ENCODE measurements at places on chromosomes 5 and 9. TPM values are rescaled to one million over a fixed set of nuclear protein-coding genes. Genes with fewer than 3 reads are reported as not detected.
A peak's percentile ranks its signal among the peaks of the same experiment; 100 is the strongest.

Gene PCDHA12
- 0.05 TPM for polyA plus RNA-seq

Gene PRRC2B
- 30.5 TPM for polyA plus RNA-seq

Gene FSTL4
- polyA plus RNA-seq = not detected

- DNase-seq = no peak
These were observed 99.4 kb downstream of the INIP start for GRCh38 chr9:112618385-112619009.

Gene PDE8B
- 0.56 TPM for polyA plus RNA-seq

DNA sequence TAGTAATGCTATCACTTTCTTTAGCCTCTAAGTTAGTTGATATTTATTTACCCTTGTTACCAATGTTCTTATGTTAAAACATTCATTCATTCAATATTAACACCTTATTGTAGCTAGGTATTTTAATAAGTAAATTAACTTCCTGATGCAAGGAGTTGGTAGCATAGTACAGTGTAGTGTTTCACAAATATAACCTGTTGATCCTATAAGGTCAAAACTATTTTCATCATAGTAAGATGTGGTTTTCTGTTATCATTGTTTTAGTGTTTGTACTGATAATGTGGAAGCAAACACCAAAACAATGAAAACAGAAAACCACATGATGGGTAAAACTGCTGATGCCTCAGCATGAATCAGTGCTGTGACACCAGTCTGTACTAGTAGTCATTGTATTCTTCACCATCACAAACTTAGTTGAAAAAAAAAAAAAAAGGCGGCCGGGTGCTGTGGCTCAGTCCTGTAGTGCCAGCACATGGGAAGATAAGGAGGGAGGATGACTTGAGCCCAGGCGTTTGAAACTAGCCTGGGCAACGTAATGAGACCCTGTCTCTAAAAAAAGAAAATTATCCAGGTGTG lies 36.5 kb downstream of the ZCCHC7 start:
- DNase-seq = no peak

DNA sequence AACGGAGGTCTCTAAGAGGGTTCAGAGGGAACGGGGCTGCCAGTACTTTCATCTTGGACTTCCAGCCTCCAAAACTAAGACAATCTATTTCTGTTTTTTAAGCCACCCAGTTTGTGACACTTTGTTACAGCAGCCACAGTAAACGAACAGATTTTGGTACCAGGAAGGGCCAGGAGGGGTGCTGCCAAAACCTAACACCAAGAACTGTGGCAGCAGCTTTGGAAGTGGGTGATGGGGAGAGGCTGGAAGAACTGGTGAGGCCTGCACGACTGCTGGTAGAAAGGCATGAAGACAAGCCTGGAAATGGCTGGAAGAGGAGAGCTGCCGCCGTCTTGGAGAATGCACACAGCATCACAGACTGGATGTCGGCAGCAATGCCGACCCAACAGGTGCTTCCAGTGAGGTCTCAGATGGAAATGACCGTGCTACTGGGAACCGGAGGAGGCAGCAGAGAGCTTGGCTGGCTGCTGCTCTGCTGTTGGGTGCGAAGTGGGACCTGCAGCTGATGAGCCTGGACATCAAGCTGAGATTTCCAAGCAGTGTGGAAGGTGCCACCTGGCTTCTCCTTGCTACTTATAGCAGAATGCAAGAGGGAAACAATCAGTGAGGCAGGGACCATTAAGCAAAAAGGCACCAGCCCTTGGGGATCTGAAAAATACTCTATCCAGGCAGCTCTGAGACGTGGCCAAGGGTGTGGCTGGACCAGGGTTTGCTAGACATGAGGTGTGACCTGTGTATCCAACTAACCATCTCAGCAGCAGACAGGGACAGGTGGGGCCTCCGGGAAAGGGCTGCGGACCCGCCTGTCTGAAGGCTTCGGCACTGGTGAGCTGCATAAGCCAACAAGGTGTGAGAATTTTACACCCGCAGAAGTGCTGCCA lies 4.7 kb upstream of the TMEM210 start:
- DNase-seq = peak; percentile 53

GRCh38 chr9:36987409-36987808 lies 46.7 kb downstream of the PAX5 start:
- no peak for DNase-seq

DNA sequence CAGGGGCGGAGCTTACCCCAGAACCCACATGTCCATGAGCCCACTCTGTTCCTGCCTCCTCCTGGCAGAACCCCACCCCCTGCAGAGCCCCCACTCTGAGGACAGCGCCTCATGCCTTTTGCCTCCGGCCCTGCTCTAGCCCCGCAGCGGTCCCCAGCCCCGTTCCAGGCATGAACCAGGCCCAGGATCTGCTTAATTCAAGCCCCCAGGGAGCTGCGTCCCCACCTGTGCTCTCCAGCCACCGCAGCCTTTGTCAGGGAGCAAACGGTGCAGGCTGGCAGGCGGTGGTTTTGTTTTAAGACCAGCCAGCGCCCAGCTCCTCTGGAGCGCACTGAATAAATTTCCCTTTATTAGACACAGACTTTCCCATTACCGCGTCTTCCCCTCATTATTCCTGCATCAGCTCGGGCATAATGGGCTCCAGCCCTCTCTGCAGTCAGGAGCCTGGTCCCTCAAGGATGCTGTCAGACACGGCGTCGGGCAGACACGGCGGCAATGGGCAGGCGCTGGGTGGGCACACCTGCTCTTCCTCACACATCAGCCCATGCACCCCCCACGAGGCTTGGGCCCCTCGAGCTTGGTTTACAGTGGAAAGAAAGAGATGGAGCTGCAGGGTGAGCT lies 137.6 kb downstream of the OLFM1 start:
- peak; percentile 26 for DNase-seq

- no peak for DNase-seq
These were observed 544 bp upstream of the SNX24 start for GRCh38 chr5:122844910-122845228.

DNA sequence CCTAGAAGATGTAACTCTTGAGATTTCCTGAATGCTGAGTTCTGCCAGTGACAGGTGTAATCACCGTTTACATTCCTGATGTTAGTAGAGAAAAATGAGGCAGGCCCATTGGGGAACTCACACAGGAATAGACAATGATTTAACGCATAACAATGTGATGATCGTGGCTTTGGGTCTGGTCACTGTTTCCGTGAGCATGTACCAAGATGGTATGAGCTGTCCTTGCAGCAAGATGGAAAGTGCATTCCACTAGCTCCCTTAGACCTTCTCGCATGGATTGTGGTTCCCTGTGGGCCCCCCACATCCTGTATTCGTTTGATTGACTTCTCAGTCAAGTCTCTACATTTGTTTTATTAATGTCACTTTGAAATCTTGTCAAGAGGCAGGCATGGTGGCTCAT lies 124.0 kb upstream of the DAP start:
- no peak for DNase-seq

Gene INSL4
- not detected for polyA plus RNA-seq

Gene IL9
- polyA plus RNA-seq = not detected

Gene PAPPA
- 2.6 TPM for polyA plus RNA-seq

GRCh38 chr9:134550584-134550983 lies 91.0 kb upstream of the COL5A1 start:
- DNase-seq = no peak

- DNase-seq = no peak
These were observed 41.3 kb downstream of the HABP4 start for GRCh38 chr9:96491079-96491879.

GRCh38 chr9:6997330-6997729 lies 239.6 kb downstream of the KDM4C start:
- no peak for DNase-seq

DNA sequence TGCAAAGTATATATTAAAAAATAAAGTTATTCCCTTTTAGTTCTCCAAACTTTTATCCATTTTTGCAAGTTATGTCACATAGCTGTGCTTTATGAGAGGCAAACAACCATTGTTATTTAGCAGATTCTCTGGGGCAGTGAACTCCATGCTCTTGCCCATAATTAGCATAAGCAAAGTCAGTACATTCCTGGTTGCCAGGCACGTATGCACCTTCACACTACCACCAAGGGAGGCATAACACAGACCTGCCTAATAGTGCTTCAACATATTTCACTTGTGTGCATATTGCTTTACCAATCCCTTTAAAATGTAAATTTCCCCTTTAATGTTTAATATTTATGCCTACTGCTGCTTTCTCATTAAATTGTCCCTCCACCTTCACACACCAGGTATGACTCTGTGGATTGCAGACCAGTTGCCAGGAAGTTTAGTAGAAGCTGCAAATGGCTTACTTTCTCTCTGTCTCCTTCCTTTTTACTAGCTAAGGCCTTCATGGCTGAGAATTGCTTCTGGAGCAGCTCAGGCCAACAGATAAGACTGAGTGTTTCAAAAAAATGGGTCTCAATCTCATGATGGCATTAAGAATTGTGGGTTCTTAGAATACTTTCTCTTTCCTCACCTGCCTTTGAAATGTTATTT lies 388.2 kb downstream of the PRR16 start:
- DNase-seq = no peak

GRCh38 chr5:143251190-143251589 lies 152.3 kb downstream of the NR3C1 start:
- no peak for DNase-seq

- DNase-seq = peak; percentile 56
These were observed 127.0 kb downstream of the NNT start for GRCh38 chr5:43729846-43730478.

Gene MSX2
- polyA plus RNA-seq = 1.0 TPM

Gene ANKRD20A1
- polyA plus RNA-seq = not detected

Gene KIF24
- 0.90 TPM for polyA plus RNA-seq

GRCh38 chr9:22363421-22363887 lies 83.2 kb upstream of the DMRTA1 start:
- no peak for DNase-seq

DNA sequence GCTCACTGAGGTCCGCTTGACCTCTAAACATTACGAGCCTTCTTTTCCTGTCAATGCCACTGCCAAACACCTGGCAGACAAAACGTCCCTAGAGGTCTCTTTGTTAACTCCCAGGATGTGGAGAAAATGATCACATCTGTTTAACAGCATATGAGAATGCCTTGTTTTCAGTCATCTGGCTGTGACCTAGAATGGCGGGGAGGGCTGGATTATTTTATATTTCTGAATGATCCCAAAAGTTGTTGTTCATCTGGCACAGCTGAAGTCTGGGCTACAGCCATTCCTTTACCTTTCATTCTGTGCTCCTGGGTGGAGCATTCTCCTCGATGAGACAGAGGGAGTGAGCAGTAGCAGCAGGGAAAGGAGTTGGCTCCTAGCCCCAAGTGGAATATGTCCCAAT lies 138.2 kb downstream of the PRDM6 start:
- DNase-seq = no peak

Data from stomach (tissue), 19 donors.